GM03348 (cell line): ENCODE measurements at places on chromosomes 7 and 10.

GRCh38 chr10:95401704-95402469, 111.1 kb upstream of the PDLIM1 start:
- DNase-seq: no peak

DNA sequence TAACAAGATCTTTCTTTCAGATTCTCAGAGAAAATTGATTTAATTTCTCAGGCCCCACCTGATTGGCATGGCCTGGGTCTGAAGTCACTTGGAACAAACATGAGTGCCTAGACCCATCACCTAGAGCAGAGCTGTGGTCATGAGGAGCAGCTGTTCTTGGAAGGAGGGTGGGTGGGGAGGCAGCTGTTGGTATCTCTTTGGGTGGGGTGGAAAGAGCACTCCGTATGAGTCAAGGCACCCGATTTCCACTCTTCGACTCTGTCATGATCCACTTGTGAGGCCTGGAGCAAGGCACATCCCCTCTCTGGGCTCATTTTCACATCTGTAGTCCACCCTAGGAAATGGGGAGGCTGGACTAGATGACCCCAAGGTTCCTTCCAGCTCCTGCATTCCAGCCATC, 156.7 kb downstream of the C10orf105 start:
- no peak for DNase-seq

DNA sequence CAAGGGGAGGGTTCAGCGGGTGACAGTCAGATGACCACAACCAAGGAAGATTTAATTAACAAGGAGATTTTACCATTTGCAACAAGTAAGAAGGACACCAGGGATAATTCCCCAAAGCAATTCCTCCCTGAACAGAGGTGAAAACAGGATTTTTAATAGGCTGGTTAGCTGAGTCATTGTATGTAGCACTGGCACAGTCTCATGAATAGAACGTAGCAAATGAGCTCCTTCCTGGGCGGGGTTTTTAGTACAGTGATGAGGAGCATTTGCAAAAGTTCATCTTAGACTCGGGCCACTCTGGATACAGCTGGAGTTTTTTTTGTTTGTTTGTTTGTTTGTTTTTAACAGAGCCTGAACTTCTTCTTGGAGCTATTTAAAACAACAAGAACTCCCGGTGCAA, 39.0 kb downstream of the TAC1 start:
- no peak for DNase-seq

DNA sequence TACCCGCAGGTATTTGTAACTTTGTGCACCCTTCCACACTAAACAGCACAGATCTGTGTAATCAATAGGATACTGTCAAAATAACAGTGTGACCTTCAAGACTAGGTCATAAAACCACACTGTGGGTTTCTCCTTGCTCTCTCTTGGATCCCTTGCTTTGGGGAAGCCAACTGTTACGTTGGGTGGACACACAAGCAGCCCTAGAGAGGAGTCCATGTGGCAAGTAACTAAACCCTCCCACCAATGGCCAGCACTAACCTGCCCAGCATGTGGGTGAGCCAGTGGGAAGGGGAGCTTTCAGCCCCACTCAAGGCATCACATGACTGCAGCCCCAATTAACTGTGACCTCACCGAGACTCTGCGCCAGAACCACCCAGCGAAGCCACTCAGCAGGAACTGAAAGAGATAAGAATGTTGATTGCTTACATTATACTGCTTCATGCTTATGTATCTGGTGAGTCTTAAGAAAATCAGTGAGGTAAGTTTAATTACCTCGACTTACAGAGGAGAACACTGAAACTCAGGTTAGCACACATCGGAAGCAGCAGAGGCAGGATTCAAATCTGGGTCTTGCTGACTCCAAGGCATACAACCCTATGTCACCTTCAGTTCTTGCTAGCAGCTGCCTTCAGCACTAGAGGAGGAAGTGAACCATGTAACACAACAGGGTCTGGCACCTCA, 9.4 kb upstream of the ZC3HAV1 start:
- no peak for DNase-seq

DNA sequence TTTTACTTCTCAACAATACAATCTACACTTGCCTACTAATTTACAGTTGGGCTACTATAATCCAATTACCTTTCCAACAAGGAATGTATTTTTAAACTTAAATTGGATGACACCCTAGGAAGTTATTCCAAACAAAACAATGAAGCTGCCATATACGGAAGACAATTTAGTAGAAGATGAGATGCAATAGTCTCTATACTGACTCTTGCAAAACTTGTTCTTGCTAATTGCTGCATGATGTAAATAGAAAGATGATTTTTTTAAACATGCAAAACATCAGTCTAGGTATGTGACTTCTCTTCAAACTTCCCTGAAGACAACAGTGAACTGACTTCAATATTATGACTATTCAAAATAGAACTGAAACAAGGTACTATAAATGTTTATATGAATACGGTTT, 17.6 kb downstream of the NT5C3A start:
- DNase-seq: no peak

GRCh38 chr7:126213876-126214275, 1038.9 kb downstream of the GRM8 start:
- no peak for DNase-seq
